Activated naive CD8-positive, alpha-beta T cell treated with anti-CD3 and anti-CD28 coated beads, Interleukin-2, amount 10 ng/mL, durations not matched to agents 7 days and 5 days (primary cell): ENCODE measurements at places on chromosomes 3 and 15. TPM values are rescaled to one million over a fixed set of nuclear protein-coding genes. Genes with fewer than 3 reads are reported as not detected.

The MRAS gene
- 1.0 TPM for total RNA-seq

DNA sequence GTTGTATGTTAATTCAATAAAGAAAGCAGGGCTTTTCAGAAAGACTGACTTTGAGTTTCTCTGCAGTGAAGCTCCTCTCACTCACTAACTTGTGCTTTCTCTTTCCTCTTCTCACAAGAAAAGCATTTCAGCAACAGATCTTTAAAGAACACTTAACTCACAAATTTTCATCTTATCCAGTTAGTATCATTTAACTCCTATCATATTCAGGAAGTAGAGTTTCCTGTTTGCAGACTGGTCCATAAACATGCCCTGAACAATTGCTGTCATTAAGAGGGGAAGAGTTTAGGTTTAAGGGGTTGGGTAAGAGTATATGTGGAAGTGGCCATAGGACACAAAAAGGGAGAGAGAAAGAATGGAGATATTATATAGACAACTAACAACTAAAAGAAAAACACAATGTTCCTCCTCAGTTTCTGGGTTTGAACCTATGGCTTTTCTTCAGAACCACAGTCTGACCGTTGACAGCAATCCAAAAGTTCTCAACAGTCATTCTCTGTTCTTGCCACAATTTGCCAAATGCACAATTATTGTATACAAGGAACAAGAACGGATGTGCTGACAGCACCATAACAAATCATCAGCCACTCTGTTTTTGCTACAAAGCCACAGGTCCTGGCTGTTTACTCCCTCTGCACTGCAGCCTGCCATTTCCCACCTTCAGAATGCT, 63.9 kb downstream of the CHAC1 start:
- DNase-seq: no peak

GRCh38 chr3:161274691-161275298, 53.7 kb downstream of the NMD3 start:
- no peak for DNase-seq

The GABRB3 gene
- not detected for total RNA-seq

DNA sequence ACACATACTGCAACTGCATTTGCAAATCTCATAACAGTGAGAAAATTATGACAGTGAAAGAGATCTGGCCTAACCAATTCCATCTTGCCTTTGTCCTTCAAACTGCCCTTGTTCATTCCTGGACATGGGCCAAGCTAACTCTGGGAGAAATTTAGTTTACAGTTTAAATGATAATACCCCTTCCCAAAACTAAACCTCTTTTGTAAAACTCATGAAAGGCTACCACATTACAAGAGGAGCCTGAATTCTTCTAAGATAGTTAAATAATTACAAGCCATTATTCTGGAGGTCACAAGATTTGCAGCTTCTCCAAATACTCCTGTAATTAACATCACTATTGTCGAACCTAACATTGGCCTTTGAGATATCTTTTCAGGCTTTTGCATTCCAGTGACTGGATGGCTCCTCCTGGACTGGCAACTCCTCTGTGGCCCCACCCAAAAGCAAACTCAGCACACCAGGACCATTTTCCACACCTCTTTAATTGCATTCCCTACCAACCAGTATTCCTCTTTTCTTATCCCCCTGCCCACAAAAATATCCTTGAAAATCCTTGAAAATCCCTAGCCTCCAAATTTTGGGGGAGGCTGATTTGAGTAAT, 8.8 kb upstream of the FAM240A start:
- DNase-seq: no peak

GRCh38 chr3:134713671-134714070, 62.8 kb upstream of the KY start:
- DNase-seq: no peak

GRCh38 chr3:110856916-110857315, 214.7 kb upstream of the NECTIN3 start:
- DNase-seq: no peak

The LMAN1L gene
- 0.37 TPM for total RNA-seq

The CPEB1 gene
- 0.74 TPM for total RNA-seq

GRCh38 chr15:70483513-70483912, 279.8 kb downstream of the UACA start:
- no peak for DNase-seq

- DNase-seq: no peak
Measured at GRCh38 chr15:33587773-33588172, 277.0 kb downstream of the RYR3 start.

The STAB1 gene
- 10.5 TPM for total RNA-seq

The SOX14 gene
- not detected for total RNA-seq

The CPLX3 gene
- total RNA-seq: 0.17 TPM

The ARGFX gene
- total RNA-seq: not detected

DNA sequence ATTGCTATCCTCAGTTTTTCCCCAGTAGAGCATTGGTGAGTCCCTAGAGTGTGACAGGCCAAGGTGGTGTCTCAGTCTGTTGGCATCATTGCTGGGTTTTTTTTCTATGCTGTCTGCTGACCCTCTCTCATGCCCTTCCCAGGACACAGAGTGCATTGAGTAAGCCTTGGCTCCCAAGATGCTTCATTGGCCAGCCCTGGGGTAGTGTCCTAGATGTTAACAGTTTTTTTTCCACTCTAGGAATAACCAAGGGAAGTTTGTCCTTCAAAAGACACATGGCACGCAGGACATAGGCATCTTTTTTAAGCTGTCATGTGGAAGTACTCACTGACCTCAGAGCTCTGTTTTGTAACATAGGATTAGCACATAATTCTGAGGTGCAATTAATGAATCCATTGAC, 19.5 kb downstream of the ADAMTSL3 start:
- DNase-seq: no peak

- DNase-seq: no peak
Measured at GRCh38 chr3:123941121-123941520, 19.9 kb downstream of the CCDC14 start.

- no peak for DNase-seq
Measured at GRCh38 chr3:81242871-81243270, 518.6 kb downstream of the GBE1 start.

The POLQ gene
- 22.3 TPM for total RNA-seq

The UBE2E1 gene
- 61.7 TPM for total RNA-seq

DNA sequence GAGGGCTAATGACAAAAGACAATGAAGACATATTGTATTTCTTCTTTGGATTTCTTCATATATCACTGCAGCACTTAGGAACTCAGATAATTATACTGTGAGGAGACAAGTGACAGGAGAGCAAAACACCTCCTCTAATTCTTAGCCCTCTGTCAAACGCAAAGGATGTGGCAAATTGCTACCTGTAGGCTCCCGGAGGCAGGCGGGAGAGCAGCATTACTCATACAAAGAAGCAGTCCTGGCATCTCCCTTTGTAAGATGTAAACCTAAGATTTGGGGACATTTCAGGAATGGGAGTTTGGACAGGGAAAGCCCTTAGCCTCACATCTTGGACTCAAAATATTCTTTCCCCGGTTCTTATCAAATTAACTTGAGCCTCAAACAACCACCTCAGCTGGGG, 460.8 kb downstream of the SOX2 start:
- DNase-seq: no peak

- DNase-seq: no peak
Measured at GRCh38 chr3:120428924-120429323, 21.9 kb downstream of the FSTL1 start.

DNA sequence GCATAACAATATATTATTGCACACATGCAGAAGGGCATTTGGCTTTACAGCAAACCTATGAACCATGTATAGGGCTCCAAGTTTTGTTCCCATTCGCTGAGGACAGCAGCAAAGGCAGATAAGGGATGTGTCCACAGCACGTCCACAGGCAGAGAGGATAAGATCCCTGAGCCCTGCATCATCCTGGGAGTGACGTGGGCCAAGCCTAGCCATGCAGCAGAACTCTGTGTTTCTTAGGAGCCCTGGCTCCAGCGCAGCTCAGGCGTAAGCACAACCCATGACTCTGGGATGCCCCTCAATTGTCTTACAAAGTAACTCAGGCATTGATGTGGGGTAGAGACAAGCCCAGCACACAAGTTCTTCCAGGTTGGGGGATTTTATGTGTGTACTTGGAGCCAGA, 194.3 kb upstream of the CTDSPL start:
- DNase-seq: no peak

DNA sequence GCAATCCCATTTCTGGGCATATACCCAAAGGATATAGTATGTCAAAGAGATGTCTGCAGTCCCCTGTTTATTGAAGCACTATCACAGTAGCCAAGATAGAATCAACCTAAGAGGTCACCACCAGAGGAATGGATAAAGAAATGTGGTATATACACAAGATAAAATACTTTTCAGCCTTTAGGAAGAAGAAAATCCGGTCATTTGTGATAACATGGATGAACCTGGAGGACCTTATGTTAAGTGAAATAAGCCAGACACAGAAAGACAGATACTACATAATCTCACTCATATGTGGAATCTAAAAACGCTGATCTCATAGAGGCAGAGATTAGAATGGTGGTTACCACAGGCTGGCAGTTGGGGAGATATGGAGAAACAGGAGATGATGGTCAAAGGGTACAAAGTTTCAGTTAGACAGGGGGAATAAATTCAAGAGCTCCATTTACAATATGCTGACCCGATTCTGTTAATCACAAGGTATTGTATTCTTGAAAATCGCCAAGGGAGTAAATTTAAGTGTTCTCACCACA, 195.8 kb downstream of the MTHFS start:
- no peak for DNase-seq

GRCh38 chr3:155753038-155753639, 8.3 kb upstream of the PLCH1 start:
- DNase-seq: no peak

The VILL gene
- total RNA-seq: 25.3 TPM

GRCh38 chr3:157533298-157534070, 30.3 kb upstream of the VEPH1 start:
- no peak for DNase-seq

The CD200R1 gene
- total RNA-seq: 11.6 TPM

The EIF4E3 gene
- total RNA-seq: 63.6 TPM

DNA sequence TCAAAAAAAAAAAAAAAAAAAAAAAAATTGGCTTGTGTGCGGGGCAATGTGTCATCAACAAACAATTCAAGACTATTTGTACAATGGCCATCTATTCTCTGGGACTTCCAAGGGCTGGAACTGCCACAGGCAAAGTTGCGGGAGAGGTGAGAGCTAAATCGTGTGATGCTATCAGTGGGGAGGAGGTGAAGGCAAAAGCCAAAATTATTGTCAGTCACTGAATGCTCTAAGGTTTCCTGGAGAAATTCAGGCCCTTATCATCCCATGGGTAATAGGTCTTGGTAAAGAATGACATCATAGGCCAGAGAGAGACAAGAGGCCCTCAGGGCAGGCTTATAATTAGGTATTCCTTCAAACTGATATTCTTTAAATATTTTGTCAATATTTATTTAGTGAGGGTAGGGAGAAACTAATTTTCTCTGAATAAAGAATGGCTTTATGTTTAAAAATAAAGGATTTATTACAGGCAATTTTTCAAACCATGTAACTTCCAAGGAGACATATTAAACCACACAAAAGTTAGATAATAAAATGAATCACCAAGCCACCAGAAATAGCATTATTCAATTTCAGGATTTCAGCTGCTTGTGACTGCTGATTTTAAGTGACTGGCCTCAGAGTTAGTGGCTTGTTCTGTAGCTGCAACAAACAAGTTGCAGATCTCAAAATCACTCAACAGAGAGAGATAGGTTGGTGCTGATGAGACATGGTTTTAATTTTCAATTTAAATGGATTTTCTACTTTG, 226.3 kb upstream of the MRPL3 start:
- DNase-seq: no peak

GRCh38 chr3:194986208-194987043, 284.5 kb downstream of the XXYLT1 start:
- DNase-seq: no peak

DNA sequence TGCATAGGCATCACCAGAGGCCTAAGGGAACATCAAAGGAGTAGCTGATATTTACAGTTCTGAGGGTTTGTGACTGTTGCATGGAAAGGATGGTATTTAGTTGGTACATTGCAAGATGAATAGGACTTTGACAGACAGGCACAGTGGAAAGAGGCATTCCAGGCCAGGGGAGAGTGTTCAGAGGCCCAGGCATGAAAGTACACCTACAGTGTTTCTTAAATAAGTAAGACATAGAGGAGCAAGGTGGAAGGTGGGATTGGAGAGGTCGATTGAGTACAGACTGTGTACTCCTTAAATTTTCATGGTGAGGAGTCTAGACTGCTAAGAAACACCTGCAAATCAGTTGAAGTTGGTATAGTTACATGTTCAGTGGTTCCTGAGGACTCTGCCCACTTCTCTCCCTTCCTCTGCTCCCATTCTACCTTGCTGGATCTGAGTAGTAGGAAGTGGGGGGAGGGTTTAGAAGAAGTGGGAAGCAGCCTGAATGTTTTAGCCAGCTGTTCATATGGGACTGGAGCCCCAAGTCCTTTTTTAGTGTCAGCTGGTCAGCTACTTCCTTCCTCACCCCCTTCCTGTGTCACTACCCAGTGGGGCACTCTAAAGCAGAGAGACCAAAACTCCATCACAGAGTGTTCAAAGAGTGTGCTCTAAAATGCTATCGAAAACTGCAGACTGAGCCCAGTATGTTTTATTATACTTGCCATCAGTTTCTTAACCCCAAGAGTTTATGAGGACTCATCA, 14.0 kb downstream of the KLHL18 start:
- DNase-seq: no peak

GRCh38 chr3:190605385-190605784, 91.5 kb downstream of the IL1RAP start:
- no peak for DNase-seq

GRCh38 chr15:30791239-30792175, 112.2 kb upstream of the FAN1 start:
- no peak for DNase-seq

DNA sequence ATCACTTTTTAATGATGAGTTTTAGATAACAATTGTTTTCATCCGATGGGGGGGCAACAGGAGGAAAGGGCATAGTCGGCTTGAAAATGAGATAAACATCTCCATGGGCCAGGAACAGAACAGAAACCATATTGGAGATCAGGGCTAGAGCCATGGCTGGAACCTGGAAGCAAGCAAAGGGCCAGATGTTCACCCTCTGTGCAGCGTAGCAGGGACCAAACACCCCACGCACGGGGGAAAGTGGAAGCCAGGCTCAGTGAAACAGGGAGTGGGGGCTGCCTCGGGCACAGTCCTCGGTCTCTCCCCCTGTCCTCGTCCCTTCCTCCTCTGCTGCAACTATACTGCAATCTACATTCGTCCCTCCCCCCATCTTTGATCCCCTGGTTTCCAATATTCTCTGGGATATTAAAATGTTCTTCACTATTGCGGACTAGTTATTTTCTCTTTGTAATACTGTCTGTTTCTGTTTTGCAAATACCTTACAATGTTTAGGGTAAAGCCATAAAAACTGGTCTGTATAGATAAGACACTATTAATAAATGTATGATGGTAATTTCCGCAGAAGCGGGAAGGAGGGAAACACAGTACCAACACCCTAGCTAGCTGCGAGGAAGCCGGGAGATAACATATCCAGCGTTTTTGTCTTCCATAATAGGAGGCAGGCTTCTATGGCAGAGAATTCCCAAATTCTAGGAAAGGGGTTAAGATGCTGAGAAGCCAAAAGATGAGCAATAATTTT, 121.5 kb downstream of the XXYLT1 start:
- DNase-seq: no peak

The PYDC2 gene
- not detected for total RNA-seq

The ROPN1 gene
- not detected for total RNA-seq

The GOLGA6C gene
- total RNA-seq: not detected

The EPB42 gene
- total RNA-seq: not detected
